Stimulated activated CD8-positive, alpha-beta memory T cell treated with anti-CD3 and anti-CD28 coated beads, Interleukin-4, amount 100 ng/mL, for 1 hour (primary cell): ENCODE measurements at places on chromosomes 16 and 17.

DNA sequence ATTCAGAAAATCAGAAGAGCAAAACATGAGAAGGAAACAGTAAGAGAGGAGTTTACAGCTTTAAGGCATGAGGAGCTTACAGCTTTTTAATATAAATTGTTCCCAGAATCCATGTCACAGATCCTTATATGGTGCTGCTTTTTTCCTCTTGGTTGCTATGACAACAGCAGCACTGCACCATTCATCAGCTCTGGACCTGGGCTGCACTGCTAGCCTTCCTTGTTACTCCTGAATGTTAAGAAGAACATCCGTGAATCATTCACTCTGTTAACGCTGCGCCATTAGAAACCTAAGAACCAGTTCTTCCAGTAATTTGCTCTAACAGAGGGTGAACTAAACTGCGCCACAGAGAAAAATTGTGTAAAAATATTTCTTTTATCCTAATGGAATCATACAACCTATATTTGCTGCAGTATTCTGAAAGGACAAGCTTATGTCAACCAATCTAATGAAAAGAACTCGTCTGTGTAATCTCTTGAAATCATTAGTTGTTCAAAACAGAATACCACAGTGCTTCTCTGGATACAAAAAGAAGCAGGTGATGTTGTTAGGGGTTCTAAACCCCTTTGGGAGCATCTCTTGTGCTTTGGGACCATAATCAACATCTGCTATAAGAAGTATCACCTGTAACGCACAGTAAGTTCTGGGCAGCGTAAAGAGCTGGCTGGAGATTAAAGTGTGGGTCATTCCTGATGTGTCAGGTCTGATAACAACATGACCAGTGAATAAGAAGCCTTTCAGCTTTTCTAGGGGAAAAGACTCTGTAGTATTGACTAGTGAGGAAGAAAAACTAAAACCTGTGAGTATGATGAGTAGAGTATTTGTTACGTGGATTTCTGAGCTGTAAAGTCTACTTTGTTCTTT lies 151.2 kb downstream of the TANC2 start:
- no peak for DNase-seq

- DNase-seq, result no peak
Observed at GRCh38 chr16:85453194-85453678, 159.9 kb upstream of the GSE1 start.

DNA sequence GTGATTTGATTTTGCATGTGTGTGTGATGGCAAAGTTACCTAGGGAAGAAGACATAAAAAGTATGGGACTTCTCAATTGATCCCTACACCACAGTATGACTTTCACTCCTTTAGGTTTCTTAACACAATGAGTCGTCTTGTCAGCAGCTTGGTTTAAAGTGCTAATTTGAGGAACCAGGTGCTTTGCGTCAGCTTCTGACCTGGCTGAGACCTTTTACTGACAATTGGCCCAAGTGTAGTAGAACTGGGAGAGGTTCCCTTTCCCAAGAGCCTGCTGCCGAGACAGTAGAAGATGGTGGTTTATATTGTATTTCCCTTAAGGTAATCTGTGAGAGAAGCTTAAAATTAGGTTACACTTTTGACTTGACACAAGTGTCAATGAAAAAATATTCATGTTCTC lies 54.9 kb downstream of the LDHD start:
- no peak for DNase-seq

GRCh38 chr16:361872-362701 lies 8.3 kb downstream of the MRPL28 start:
- no peak for DNase-seq

GRCh38 chr17:13337864-13338371 lies 263.8 kb downstream of the HS3ST3A1 start:
- no peak for DNase-seq

DNA sequence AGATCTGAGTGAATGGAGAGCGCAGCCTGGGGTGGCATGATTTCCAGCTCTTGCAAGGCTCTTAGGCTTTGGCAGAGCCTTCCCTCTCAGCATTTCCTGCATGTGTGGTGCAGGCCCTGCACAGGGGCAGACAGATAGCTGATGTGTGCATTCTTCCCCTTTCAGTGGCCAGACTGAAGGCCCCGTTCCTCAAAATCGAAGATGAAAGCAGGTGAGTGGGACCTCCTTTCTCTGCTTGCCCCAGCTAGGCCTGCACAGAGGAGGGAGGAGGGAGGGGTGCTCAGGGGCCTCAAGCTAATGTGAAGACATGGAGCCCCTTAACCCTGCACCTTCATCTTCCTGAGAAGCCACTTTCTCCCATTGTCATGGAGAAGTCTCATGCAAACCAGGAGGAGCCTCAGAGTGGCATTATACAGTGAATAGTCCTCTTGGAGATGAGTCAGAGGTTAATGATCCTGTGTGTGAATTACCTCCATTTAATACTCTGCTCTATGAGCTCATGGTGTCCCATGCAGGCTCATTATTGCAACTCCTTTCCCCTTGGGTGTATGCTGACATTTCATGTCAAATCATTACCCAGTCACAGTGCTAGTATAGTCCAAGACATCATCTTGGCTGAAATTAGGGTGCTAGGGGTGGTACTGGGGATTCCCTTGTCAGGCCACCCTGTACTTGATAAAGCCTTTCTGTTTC lies 20.4 kb upstream of the ADAM11 start:
- no peak for DNase-seq
